CD4-positive, alpha-beta T cell (primary cell): ENCODE measurements at places on chromosomes 4 and X. TPM values are rescaled to one million over a fixed set of nuclear protein-coding genes. Genes with fewer than 3 reads are reported as not detected.

The BTK gene
- 0.49 TPM for total RNA-seq

The NDST4 gene
- total RNA-seq = not detected

The IDUA gene
- total RNA-seq = 77.8 TPM

The HEPH gene
- total RNA-seq = not detected

The FRMD7 gene
- not detected for total RNA-seq

The PCDH19 gene
- 0.03 TPM for total RNA-seq

The UGT2A1 gene
- total RNA-seq = 0.22 TPM

The FAM9C gene
- total RNA-seq = not detected

The PCDH10 gene
- total RNA-seq = not detected

- DNase-seq = no peak
Measured at GRCh38 chr4:42152507-42153504, at the start of gene BEND4. BEND4 (minus strand) TSS chr4:42152655; CDS start chr4:42152143, 512 bp downstream.

DNA sequence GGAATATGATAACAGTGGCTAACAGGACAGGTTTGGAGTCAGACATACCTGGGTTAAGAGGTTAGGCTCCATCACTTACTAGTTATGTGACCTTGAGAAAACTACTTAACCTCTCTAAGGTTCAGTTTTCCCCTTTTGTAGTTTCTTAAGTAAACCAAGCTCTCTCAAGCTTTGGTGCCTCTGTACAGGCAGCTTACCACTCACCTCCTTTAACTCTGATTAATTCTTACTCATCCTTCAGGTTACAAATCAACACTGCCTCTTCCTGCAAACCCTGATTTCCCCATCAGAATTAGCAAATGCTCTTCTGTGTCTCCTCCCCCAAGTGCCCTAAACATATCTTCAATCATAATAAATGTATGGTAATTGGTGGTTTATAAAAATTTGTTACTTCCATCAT is 3.5 kb upstream of the SERTM2 start:
- DNase-seq = no peak

DNA sequence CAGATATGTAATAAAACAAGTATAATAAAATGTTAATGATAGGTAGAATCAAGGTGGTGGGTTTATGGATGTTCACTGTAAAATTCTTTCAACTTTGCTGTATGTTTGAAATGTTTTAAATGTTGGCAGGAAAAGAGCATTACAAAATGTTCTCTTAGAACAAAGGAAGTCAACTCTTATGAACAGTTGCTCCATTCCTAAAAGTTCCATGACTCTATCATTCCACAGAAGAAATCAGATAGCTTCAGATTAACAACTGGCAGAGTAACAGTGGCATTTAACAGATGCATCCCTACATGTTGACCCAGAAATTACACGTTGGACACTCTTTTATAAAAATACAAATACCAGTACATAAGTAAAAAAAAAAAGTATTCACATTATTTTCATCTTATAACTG is 2023.7 kb downstream of the ARAP2 start:
- DNase-seq = no peak

DNA sequence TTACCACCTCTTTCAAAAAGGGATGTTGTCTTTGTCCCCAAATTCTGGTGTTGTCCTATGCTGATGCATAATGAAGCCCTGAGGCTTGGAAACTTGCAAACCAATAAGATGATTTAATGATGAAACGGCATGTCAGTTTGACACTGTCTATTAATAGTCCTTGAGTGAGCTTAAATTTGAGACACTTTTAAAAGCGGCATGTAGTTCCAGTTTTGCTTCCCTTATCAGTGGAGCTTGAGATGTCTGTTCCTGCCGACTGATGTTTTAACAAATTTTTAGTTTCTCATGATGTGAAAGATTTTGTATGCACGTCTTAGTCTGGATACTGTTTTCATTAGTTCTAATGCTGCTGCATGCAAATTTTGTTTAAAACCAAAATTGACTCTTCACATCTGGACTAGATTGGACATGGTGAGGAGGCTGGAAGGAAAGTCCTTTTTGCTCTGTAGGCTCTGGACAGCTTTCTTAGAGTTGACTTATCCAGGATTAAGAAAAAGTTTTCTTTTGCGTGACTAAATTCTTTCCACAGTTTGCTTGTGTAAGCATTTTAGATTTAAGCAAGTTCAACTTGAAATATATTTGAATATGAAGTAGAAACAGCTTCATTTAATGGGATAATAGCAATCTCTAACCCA is 11.7 kb downstream of the C1GALT1C1 start:
- DNase-seq = no peak

DNA sequence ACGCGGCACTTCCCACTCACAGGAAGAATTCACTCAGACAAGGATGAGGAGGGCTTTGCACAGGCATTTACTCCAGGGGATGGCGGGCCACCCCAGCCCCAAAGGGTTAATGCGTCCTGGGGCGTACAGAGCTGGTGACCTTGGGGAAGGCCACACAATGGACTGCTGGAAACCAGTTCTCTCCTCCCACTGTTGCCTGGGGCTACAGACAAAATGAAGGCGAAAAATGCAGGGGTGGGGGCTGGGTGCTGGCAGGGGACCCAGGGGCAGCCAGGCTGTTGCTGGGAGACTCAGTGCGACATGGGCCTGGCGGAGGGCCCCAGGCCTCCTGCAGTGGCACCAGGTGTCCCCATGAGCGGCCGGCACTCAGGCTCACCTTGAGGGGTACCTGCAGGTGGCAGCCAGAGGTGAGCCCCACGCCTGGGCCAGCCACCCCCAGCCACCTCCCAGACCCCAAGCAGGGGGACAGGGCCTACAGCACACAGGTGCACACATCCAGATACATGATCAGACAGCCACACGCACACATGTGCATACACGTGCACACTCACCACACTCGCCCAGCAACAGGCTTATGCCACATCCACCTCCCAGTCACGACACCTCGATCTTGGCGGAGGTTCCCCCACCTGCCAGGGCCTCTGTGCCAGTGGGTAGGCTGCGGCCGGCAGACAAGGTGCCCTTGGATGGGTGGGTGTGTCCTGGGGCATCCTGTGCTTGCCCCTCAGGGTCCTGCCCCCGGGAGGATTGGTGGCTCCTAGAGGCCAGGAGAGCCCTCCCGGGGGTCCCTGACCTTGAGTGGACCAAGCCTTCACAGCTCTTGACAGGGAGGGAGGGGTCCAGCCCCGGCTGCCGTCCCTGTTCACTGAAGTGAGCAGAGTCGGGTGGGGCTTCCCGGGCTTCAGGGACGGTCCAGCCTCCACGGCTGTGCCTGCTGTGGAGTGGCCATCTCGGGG is 13.1 kb downstream of the NAT8L start:
- DNase-seq = no peak

DNA sequence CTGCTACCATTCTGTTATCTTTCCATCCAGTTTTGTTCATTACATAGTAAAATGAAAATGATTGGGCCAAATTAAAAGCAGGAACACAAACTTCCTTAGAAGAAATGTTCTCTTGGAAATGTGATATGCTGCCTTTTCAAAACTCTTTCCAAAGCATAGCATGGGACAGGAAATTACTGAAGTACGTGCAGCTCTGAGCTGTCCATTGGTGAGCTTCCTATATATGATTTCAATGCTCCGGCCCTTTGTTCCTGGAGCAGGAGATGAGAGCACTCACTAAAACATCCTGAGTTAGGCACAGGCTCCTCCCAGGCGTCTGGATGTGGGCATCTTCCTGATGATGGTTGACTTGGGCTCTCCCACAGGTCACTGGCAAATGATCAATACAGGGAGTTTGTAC is 33.0 kb upstream of the ANXA3 start:
- DNase-seq = no peak

- no peak for DNase-seq
Measured at GRCh38 chrX:9071031-9071650, 37.2 kb upstream of the FAM9B start.

DNA sequence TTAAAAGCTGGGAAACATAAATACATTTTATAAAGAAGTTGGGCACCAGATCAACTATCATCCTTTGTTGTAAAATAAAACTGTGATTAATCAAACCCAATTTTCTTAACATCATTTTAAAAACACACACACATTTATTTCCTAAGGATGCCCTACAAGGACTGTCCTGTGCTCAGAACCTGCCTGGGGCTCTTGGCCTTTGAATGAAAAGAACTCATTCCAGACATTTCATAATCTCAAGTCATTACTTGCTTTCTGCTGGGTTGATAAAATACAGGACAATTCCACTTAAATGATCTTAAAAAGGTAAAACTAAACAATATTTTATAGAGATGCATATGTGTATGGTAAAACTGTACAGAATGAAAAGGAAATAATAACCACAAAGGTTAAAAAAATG is 2.8 kb downstream of the SH3D19 start:
- DNase-seq = no peak

- DNase-seq = no peak
Measured at GRCh38 chr4:24236532-24236931, 346.7 kb upstream of the PPARGC1A start.

GRCh38 chr4:183330841-183331240 is 8.6 kb upstream of the CLDN24 start:
- DNase-seq = no peak

DNA sequence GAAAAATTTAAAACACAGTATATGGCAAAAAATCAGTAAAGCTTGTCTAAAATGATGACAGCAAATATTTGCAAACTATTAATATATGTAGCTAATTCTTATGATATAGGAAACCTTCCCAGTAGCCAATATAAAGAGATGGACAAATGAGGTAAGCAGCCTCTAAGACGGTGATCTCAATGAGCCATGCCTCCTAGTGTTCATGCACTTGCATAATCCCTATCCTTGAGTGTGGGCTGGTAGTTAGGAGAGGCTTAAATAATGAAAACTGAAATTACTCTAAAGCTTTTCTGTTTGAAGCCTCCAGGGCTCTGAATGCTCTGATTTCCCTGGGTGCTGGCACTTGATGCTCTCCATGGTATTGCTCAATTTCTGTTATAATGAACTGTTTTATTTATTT is 24.6 kb upstream of the ARMCX4 start:
- DNase-seq = no peak

DNA sequence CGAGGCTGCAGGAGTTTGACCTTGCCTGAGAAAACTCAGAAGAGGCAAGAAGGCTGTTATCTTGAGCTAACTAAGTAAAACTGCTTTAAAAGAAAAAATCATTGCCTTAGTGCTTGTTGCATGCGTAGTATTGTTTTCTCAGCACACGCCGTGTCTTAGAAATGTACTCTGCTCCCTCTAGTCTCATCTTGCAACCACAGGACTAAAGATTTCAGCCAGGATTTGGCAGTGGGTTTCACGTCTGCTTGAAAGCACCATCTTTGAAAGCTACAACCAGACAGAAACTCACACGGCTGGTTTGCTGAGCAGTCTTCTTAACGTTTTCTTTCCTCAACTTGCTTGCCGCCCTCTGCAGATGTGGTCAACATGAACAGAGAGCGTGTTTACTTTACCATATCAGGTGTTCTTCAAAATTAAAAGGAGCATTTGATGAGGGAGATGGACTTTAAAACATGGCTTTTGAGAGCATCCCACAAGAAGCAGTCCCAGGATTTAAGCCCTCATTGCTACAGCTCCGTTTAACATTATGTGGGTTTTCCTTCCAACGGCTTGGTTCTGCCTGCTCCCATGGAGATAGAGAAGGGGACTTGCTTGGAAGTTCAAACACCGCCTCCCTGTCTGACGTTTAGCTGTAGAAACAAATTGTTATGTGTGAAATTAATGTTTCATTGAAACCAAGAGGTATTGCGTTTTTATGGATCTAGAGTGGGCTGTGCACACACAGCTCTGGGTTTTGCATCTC is 3.4 kb downstream of the SORCS2 start:
- no peak for DNase-seq

- DNase-seq = no peak
Measured at GRCh38 chr4:37960098-37960497, at the start of gene PTTG2. PTTG2 (plus strand) TSS chr4:37960398; CDS start chr4:37960435, 37 bp downstream.

DNA sequence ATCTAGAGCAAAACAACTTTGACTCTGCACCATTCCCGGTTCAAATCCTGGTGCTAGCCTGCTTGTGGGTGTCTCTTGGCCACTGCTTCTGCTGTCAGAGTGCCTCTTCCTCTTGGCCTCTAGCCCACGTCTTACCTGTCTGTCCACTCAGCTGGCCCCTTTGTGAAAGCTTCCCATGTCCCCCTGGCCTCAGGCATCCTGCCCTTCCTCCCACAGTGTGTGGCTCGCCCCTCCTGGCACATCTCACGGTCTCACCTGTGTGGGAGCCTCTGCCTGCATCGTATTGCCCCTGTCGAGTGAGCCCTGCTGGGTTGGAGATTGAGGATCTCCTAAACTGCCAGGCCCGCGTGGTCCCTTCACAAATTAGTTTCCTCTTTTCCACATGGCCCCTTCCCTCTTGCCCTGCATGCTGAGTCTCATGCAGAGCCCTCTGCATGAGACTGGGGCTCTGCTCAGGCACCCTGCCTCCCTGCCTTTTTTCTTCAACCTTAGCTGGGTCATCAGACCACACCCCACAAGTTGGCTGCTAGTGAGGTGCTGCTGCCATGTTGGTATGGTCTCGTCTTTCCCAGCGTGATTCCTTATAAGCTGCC is 53.7 kb upstream of the TADA2B start:
- DNase-seq = no peak

- DNase-seq = no peak
Measured at GRCh38 chr4:157664726-157665125, 444.2 kb downstream of the GRIA2 start.

DNA sequence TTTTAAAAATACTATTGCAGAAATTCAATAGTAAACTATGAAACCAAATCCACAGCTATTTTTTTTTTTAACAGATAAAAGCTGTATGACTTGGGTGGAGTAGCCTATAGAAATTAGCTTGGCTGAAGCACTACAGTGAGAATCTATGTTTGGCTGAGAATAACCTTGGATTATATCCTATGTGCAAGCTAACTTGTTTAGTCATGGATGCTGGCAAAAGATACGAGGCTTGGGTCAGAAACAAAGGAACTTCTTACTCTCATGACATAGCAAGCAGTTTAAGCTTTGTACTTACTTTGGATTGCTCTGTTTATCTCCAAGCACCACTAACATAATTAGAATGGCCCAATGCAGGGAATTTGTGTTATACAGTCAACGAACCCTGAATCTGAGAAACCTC is 119.2 kb upstream of the GRID2 start:
- DNase-seq = no peak

DNA sequence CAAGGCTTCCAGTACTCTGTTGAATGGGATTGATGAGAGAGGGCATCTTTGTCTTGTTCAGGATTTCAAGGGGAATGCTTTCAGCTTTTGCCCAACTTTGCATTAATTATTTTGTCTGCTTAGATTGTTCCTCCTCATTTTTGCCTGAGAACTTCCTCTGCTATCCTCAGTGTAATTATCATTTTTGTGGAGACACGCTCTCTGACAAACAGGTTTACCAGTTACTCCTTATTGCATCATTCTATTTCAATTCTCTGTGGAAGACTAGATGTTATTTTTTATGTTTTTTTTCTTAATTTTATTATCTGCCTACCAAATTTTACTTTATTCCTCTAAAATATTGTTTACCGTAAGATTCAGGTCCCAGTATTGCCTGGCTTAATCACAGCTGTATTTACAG is 349.2 kb downstream of the ADGRL3 start:
- DNase-seq = no peak

DNA sequence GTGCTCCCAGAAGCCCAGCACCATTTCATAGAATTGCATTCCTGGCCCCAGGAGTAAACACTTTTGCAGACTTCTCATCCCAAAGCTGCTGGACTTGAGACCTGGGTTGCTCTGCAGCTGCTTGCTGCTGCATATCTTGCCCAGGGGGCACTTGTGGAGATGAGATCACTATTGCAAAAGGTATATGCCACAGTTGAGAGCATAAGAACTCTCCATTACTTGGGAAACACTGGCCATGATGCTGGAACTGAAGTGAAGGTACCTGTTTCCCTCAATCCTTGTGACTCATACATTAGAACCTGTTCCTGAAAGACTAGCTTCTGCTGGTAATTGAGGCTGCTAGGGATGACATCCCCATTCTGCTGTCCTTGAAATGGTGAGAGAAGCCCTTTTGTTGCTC is 43.1 kb upstream of the WDR1 start:
- DNase-seq = no peak
